Fibroblast of the aortic adventitia (primary cell): ENCODE measurements at places on chromosomes 11 and 22.

- DNase-seq = no peak
These were observed 108.3 kb downstream of the CTTN start for GRCh38 chr11:70506658-70506970.

DNA sequence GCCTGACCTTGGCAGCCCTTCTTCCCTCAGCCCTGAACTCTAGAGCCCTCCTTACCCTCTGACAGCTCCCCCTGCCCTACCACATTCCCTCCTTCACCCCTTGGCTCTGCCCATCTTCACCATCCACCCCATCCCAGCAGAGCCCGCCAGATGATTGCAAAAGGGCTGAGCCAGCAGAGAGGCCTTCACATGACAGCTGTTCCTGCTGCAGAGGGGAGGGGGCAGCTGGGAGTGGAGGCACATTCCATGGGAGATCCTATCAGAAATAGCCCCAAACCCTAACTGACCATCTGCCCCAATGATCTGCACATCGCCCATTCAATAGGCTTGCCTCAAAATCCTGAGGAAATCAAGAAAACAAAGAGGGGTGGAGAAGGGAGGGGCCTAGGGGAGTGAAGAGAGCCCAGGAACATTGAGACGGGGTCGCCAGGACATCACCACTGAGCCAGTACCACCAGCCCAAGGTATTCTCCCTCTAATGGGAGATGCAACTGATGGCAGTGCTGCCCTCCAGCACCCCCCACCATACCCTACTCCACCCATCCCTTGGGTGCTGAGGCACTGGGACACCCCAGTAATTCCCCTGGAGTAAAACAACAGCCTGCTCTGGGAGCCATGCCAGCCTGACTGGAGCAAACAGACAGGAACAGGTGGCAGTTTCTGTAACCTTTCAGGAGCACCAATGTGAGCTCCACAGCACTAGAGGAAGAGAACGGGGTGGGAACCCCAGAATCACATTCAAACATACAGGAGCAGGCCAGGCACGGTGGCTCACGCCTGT is 8.0 kb upstream of the AHNAK start:
- no peak for DNase-seq

GRCh38 chr11:96464700-96465307 is 75.0 kb downstream of the JRKL start:
- DNase-seq = peak; percentile 84

DNA sequence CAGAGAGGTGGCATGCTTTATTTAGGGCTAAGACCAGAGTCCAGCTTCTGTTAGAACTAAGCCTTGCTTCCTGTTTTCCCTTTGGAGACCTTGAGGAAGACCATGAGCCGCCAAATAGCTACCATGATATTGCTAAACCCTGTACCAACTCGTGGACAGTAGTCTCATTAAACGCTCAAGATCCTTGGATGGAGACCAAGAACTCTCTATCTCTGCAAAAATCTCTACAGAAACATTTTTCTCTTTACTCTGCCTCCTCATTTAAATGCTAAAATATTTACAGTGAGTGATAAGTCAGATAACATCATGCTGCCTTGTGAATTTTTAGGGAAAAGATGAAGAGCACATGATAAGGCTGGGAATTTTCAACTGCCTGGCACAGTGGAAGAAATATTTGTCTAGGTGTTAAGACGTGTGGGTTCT is 197.8 kb downstream of the MAML2 start:
- peak; percentile 33 for DNase-seq

DNA sequence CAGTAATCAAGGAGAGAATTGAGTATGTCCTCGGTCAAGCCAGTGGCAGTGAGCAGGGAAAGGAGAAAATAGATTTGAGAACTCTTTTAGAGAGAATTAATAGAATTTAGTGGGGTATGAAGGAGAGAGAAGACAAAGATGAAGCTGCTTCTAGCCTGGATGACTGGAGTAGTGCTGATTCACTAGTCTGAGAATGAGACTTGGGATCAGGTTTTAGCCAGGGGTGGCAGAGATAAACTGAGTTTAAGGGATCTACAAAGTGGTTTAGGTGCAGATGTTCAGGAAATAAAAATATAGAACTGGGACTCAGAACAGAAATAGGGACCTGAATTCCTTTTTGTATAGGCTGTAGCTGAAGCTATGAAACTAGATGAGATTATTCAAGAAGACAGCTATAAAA is 17.6 kb downstream of the HORMAD2 start:
- DNase-seq = no peak

DNA sequence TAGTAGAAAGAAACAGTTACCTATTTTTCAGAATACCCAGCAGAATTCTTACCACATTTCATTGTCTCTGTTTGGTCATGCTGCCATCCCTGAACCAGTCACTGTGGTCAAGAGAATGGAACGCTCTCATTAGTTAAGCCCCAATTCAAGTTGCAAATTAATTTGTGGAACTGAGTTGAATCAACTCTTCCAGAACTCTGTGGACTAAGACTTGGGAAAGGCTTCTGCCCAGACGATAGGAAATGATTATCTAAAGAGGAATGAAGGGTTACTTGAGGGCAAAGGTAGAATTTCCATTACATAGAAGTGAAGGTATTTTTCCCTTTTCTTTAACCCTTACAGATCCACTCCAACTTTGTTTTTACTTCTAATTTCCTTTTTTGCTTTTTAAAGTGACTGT is 286.4 kb downstream of the DYNC2H1 start:
- peak; percentile 39 for DNase-seq

- DNase-seq = no peak
These were observed 66.1 kb downstream of the HSD17B12 start for GRCh38 chr11:43746670-43747069.

DNA sequence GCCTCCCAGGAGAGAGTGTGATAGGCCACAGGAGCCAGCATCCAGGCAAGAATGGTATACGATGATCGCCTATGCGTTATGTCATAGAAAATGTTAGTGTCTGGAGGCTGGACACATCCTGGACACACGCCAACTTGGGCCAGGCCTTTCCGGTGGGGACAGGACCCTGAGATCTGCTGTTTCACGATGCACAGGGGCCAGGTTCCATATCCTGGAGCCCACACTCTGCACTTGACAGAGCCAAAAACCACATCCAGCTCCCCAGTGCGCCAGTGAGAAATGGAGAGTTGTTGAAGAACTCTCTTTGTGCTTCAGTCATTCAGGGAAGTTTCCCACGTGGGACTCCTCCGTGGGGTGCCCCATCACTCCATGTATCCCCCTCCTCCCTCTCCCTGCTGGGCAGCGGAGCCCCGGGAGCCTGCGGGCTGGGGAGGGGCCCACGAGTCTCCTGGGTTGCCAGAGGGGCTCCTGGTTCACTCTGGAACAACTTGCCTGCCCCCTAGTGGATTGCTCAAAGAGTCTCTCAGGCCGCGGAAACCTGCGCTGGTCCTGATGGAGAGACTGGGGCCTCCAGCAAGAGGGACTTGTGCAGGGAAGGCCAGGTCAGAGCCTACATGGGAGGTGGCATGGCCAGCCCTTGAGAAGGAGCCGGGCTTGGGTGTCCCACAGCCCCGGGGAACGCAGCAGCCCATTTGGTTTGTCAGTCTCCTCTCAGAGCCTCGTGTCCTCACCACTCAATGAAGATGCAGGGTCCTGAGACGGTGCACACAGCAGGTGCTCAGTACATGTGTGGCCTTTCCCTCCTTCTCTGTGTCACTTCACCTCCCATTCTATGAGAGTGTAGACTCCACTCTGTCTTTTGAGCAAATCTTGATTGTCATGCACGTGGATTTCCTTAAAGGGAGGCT is 10.2 kb upstream of the LRRC32 start:
- DNase-seq = peak; percentile 75

- peak; percentile 59 for DNase-seq
These were observed at the start of gene TMEM132A for GRCh38 chr11:60924110-60924905. Gene TMEM132A (plus strand): TSS chr11:60924460. CDS start chr11:60924634, 174 bp downstream.

DNA sequence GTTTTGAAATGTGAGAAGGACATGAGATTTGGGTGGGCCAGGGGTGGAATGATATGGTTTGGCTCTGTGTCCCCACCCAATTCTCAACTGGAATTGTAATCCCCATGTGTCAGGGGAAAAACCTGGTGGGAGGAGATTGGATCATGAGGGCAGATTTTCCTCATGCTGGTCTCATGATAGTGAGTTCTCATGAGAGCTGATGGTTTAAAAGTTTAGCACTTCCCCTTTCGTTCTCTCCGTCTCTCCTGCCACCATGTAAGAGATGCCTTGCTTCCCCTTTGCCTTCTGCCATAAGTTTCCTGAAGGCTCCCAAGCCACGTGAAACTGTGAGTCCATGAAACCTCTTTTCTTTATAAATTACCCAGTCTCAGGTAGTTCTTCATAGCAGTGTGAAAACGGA is 113.5 kb downstream of the FCHSD2 start:
- no peak for DNase-seq

DNA sequence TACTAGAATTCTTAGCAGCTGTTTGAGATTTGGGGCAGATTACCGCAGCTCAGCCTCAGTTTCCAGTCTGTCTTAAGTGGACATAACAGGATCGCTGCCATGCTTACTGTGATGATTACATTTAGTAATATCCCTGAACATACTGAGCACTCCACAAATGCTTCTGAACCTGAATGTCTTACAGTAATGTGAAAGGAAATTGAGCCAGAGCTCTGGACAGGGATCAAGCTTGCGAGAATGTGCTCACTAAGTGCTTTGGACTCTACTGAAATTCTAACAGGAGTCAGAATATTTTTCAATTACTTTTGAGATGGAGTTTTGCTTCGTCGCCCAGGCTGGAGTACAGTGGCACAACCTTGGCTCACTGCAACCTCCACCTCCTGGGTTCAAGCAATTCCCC is 118.6 kb upstream of the RASSF10 start:
- DNase-seq = peak; percentile 34

GRCh38 chr22:47060718-47061117 is 298.3 kb downstream of the TBC1D22A start:
- DNase-seq = no peak

GRCh38 chr11:68498321-68498720 is 37.8 kb downstream of the PPP6R3 start:
- peak; percentile 34 for DNase-seq

GRCh38 chr11:47004595-47005033 is 68.1 kb downstream of the CSTPP1 start:
- peak; percentile 98 for DNase-seq

DNA sequence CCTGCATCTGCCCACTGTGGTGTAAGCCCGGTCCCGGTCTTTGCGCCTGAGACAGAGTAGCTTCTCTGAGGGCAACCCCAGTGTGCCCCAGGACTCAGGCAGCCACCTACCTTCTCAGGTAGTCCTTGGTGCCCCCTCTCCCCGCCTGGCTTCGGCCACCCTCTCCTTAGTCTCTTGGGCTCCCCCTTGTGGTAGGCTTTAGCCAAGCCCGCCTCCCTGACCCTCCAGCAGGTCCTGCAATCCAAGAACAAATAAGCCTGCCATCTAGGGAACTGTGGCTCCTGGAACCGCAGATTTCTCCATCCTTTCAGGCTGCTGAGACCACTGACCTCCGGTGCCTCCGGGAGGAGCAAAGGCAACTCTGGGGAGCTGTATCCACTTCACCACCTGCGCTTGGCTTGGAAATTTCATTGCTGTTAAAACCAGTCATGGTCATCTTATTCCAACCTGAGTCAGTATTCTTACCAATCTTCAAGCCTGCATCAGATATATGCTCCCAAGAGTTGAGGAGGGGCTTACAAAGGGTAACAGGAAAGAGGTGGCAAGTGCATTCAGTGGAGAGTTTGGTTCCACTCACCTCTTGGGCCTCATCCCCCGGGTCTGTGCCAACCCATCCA is 52.8 kb upstream of the TENM4 start:
- DNase-seq = peak; percentile 73

DNA sequence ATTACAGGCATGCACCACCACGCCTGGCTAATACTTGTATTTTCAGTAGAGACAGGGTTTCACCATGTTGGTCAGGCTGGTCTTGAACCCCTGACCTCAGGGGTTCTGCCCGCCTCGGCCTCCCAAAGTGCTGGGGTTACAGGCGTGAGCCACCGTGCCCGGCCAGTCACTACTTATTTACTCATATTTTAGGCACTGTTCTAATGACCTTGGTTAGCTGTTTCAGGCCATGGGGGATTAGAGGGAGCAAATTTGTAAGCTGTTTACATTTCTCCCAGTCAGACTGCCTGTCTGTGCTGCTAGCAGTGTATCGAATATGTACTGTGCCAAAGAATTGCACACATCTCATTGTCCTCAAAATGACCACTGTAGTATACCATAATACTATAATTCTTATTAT is 32.7 kb upstream of the PACSIN2 start:
- no peak for DNase-seq

DNA sequence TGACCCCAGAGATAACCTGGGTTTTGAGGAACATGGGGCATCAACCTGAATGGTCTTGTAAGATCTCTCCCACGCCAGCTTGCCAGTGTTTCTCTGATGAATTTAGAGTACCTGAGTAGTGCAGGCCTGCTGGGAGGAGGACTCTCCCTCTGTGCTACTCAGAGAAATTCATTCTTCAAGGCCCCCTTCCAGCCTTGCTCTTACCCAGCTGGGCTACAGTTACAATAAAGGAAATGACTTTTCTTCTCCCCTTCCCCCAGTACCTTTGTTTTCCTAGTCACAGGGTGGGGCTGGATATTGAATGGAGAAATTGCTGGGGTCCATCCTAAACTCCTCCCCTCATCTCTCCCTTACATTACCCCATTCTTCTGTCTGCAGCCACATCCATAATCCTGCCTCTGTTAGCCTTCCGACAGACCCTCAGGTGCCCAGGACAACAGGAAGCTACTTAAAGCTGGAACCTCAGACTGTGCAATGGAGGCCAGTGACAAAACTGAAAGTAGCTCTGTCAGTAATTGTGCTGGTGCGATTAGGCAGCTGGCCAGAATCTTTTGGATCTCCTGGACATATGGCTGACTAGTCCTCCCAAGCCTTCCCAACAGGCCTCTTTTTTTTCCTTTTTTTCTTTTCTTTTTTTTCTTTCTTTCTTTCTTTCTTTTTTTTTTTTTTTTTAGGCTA is 17.4 kb downstream of the LIMK2 start:
- peak; percentile 67 for DNase-seq

DNA sequence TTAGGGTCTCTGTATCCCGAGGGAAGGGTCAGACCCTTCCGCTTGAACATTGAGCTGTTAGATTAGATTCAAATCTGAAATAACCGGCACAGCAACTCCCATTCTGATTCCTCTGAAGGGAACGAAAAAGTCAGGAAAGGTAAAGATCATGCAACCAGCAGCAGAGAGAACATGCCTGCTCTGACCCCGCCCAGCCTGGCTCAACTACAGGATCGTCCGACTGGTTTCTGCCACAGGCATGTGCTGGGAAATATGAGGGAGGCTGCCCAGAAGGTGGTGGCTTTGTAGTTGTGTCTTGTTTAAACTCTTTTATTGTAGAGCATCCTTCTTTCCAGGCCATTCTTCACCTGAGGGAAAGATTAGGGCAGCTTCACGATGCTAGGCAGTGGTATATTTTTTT is 5.0 kb upstream of the MTNR1B start:
- no peak for DNase-seq
